ENCODE measurements at places on chromosomes 1 and 21.

DNA sequence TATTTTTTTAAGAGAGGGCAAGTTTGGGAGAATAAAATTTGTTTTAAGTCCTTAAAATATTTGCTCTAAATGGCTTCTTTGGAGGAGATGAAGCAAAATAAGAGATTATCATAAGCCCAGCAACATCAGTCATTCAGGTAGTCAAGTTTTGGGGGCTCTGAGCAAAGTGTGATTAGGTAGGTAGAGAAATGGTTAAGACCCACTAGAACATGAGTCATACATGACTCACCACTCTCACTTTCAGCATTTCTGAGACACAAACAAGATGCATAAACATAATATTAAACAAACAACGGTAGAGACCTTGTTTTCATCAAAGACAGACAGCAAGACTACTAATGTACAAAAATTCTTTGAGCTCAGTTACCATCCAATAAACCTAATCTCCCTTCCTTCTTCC, 272.2 kb downstream of the LMO4 start:
- no peak for DNase-seq
- H3K36me3 ChIP-seq = no peaks in the 10 kb centered on the region
- H3K4me1 ChIP-seq = no peaks in the 10 kb centered on the region
- peaks cover 2% of the 10 kb centered on the region for H3K27me3 ChIP-seq

DNA sequence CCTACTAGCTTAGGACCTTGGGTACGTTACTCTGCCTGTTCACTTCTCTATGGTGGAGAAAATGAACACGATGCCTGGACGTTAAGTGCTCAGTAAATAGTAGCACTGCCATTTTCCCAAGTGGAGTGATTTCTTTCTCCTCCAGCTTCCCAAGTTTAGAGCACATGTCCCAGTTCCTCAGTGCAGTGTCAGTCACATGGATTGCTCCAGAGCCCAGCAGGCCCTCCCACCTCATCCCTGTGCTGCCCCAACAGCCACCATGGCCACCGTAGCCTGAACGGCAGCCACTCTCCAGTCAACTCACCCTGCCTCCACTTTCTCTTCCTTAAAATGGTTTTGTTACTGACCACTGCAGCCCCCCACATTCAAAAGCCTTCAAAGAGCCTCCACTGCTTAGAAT, 8.5 kb downstream of the STMN1 start:
- H3K27me3 ChIP-seq = no peaks in the 10 kb centered on the region
- peaks cover 5% of the 10 kb centered on the region for H3K4me1 ChIP-seq
- no peak overlapping the region for H3K4me3 ChIP-seq
- H3K36me3 ChIP-seq = no peaks in the 10 kb centered on the region
- DNase-seq = no peak

DNA sequence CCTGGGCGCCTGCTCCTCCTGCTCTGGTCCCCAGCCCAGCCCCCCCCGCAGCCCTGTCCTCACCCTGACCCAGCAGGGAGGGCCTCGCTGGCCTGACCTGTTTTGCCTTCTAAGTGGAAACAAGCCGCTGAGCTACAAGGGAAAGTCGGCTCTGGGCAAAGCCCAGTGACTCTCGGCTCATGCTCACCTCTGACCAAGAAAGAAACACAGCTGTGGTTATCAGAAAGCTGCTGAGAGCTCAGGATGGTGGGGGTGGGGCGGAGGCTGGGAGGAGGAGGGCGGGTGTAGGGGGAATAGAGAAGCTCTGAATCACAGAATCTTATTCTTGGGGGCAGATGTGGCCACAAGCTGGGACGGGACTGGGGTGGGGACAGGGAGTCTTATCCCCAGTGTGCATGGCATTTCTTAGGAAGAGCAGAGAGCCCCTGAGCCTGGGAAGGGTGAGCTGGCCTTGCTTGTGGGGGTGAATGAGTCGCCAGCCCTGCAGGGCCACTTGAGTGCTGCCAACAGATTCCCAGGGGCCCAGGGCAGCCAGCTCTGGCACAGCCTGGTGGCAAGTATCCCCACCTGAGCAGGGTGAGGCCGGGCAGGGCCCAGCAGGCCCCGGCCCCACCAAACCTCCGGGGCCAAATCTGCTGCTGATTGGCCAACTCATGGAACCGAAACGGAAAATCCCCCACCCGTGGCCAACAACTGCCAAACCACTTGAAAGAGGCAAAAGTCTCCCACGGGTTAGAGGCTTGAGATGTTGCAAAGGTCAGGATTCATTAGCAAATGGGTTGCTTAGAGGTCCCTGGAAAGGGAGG, 120.6 kb downstream of the SPSB1 start:
- no peaks in the 10 kb centered on the region for H3K27me3 ChIP-seq
- H3K4me3 ChIP-seq = peak overlapping the region; percentile 55
- H3K36me3 ChIP-seq = no peaks in the 10 kb centered on the region
- DNase-seq = peak; percentile 16
- no peak overlapping the region for H3K27ac ChIP-seq
- H3K4me1 ChIP-seq = peaks cover 36% of the 10 kb centered on the region

DNA sequence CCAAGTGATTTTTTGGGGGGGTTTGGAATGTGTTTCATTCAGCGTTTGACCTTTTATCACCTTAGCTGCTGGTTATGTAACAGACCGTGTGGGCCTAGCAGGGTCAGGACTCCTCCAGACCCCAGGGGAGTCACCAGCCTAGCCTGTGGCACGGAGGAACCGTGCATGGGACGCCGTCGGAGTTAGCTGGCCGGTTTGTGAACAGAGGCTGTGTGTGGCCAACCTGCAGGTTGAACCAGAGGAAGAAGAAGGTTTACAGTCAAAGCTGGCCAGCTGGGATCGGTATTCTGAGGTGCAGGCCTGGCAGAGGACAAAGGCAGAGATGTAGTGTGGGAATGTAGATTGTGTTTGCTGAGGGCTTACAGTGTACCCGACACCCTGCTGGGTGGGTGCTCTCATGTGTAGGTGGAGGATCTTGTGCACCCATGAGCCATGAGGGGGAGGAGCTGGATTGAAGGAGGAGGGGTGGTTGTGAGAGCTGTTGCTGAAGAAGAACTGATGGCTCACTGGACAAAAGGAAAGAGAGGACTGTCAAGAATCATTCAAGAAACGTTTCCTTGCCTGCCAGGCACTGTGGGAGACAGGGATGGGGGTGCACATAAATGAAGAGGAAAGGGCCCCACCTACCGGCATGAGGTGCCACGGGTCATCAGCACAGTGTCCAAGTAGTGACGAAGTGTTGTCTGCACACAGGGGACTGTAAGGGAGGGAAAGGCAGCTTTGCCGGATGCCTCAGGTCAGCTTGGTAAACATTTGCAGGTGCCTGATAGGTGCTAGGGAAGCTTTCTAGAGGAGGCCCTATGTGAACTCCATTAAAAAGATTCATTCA, 40.0 kb upstream of the PWP2 start:
- no peak for DNase-seq
- no peak overlapping the region for H3K4me3 ChIP-seq
- H3K36me3 ChIP-seq = peaks cover 34% of the 10 kb centered on the region
- H3K27me3 ChIP-seq = no peaks in the 10 kb centered on the region
- H3K4me1 ChIP-seq = peaks cover 22% of the 10 kb centered on the region

DNA sequence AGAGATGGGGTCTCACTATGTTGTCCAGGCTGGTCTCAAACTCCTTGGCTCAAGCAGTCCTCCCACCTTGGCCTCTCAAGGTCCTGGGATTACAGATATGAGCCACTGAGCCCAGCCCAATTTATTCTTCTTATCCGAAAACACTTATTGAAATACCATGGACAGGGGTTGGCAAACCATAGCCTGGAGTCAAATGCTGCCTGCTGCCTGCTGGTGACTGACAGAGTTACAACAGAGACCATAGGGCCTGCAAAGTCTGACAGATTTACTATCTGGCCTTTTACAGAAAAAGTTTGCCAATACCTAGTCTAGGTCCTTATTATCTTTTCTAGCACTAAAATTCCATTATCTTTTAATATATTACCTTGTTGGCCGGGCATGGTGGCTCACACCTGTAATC, 87.1 kb upstream of the ZNF281 start:
- DNase-seq = no peak
- no peak overlapping the region for H3K27ac ChIP-seq
- no peaks in the 10 kb centered on the region for H3K27me3 ChIP-seq
- no peak overlapping the region for H3K4me3 ChIP-seq

DNA sequence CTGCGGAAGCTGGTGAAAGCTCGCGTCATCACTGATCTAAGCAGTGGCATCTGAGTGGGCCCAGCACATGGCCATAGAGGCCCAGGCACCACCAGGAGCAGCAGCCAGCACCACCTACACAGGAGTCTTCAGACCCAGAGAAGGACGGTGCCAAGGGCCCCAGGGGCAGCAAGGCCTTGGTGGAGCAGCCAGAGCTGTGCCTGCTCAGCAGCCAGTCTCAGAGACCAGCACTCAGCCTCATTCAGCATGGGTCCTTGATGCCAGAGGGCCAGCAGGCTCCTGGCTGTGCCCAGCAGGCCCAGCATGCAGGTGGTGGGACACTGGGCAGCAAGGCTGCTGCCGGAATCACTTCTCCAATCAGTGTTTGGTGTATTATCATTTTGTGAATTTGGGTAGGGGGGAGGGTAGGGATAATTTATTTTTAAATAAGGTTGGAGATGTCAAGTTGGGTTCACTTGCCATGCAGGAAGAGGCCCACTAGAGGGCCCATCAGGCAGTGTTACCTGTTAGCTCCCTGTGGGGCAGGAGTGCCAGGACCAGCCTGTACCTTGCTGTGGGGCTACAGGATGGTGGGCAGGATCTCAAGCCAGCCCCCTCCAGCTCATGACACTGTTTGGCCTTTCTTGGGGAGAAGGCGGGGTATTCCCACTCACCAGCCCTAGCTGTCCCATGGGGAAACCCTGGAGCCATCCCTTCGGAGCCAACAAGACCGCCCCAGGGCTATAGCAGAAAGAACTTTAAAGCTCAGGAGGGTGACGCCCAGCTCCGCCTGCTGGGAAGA, 3.2 kb upstream of the ARTN start:
- H3K27me3 ChIP-seq = peaks cover 16% of the 10 kb centered on the region
- H3K27ac ChIP-seq = no peak overlapping the region
- DNase-seq = no peak
- no peak overlapping the region for H3K4me3 ChIP-seq
- H3K4me1 ChIP-seq = no peaks in the 10 kb centered on the region

DNA sequence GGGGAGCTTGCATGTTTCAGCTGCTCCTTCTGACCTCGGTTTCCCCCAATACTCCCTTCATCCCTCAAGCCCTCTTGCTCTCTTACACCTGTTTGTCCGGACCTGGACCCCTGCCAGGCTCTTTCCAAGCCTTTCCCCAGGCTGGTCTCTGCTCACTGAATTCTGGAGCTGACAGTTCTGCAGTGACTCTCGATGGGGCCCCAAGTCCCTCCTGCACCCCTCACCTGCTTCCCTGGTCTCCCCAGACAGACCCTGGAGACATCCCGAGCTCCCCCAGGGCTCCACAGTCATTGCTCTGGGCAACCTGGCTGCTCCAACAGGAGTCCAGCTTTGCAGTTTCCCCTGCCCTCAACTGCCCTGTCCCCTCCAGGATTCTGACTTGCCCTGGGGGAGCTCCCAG, 198.6 kb downstream of the GRIK3 start:
- H3K27ac ChIP-seq = no peak overlapping the region
- H3K27me3 ChIP-seq = no peaks in the 10 kb centered on the region
- H3K36me3 ChIP-seq = no peaks in the 10 kb centered on the region
- H3K4me3 ChIP-seq = no peak overlapping the region
- H3K4me1 ChIP-seq = no peaks in the 10 kb centered on the region

GRCh38 chr1:94731891-94732290, 88.3 kb upstream of the SLC44A3 start:
- no peak overlapping the region for H3K27ac ChIP-seq
- DNase-seq = no peak
- no peak overlapping the region for H3K4me3 ChIP-seq
- H3K4me1 ChIP-seq = no peaks in the 10 kb centered on the region

DNA sequence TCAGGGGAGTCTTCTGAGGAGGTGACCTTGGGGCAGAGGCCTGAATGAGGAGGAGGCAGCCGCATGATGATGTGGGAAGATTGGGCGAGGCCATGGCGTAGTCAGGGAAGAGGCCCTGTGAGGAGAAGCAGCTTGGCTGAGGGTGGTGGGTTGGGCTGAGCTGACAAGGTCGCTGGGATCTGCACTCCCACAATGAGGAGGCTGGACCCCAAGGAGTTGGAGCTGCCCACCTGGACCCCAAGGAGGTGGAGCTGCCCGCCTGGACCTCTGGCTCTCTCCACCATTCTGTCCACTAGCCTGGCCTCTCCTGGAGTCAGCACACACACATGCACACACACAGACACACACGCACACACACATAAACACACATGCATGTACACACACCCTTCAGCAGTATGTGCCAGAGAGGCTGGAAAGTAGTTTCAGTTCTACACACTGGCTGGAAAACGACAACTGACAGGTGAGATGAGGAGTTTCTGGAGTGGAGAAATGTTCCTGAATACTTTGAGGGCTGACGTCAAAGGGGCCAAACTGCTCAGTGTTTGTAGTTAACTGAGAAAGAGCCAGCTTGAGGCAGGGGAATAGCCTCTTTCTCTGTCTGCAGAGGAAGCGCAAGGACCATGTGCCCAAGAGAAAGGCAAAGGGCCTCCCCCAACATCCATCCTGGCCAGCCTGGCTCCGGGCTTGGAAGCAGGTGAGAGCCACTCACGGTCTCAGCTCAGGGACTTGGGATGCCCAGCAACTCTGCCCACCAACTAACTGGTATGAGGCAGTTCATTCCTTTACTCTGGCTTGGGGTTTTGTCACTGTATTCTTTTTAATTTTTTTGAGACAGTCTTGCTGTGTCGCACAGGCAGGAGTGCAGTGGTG, 7.1 kb downstream of the SMPDL3B start:
- no peaks in the 10 kb centered on the region for H3K27me3 ChIP-seq
- H3K27ac ChIP-seq = no peak overlapping the region
- no peaks in the 10 kb centered on the region for H3K36me3 ChIP-seq
- H3K4me1 ChIP-seq = peaks cover 32% of the 10 kb centered on the region
- no peak for DNase-seq

DNA sequence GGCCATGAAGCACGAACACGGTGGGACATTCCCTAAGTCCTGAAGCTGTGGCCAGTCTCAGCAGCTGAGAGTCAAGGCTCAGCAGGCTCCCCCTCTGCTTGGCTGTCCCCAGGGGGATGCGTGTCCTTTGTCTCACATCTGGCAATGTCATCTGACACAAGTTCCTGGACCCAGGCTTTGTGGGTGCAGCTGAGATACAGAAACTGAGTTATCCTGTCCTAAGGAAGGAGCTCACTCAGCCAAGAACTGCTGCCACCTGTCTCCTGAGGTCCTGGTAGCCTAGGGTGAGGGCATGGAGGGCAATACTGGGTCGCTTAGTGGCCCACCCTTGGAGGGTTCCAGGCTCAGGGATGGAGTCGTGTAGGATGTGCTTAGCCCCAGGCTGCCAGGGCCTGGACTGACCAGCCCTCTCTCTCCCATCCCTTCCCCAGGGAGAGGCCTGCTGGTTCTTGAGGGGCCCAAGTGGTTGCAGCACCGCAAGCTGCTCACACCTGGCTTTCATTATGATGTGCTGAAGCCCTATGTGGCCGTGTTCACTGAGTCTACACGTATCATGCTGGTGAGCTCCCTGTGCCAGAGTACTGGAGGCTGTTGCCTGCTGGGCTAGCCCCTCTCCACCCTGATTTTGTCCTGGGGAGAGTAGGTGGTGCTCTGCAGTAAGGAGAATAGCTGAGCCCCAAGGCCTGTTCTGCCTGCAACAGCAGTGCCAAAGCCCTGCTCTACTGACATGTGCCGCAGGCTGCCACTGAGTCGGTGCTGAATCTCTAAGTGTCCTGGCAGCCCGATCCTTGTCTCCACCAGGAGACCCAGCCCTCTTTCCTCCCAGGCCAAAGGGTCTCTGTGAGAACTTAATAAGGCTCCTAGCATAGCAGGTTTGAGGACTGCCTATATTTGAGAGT, 13.5 kb downstream of the CYP4B1 start:
- H3K27me3 ChIP-seq = no peaks in the 10 kb centered on the region
- H3K4me1 ChIP-seq = no peaks in the 10 kb centered on the region
- no peaks in the 10 kb centered on the region for H3K36me3 ChIP-seq
- DNase-seq = no peak

Measured in CD8-positive, alpha-beta memory T cell (primary cell).